Memory B cell (primary cell): ENCODE measurements at places on chromosomes 1 and 21.

GRCh38 chr1:57638239-57638638 lies 214.4 kb upstream of the DAB1 start:
- no peak overlapping the region for H3K27ac ChIP-seq
- H3K36me3 ChIP-seq = no peaks in the 10 kb centered on the region
- peaks cover 8% of the 10 kb centered on the region for H3K27me3 ChIP-seq
- DNase-seq = no peak
- H3K4me3 ChIP-seq = no peak overlapping the region
- H3K4me1 ChIP-seq = no peaks in the 10 kb centered on the region

DNA sequence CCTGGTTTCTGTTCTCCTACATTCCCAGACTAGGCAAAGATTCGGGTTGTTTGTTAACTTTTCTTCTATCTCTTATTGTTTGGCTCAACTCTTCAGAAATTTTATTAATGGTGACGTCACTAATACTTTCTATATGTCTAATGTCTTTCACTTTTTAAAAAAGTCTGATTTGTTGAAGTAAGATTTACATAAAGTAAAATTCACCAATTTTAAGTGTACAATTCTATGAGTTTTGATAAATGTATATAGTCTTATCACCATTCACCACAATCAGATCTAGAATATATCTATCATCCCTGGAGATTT lies 27.8 kb downstream of the EXTL2 start:
- no peak overlapping the region for H3K27ac ChIP-seq
- no peak for DNase-seq
- H3K36me3 ChIP-seq = no peaks in the 10 kb centered on the region
- H3K27me3 ChIP-seq = no peaks in the 10 kb centered on the region
- no peak overlapping the region for H3K4me3 ChIP-seq

- no peak for DNase-seq
- no peak within 1 kb of the TSS for H3K4me3 ChIP-seq
- no peaks in the 10 kb centered on the region for H3K36me3 ChIP-seq
- H3K27ac ChIP-seq = no peak within 1 kb of the TSS
- no peaks in the 10 kb centered on the region for H3K4me1 ChIP-seq
- H3K27me3 ChIP-seq = peaks cover 9% of the 10 kb centered on the region
Measured at GRCh38 chr1:115337633-115338456, at the start of gene NGF. Gene NGF, minus strand, starts transcription at chr1:115338249. Its CDS starts 51,454 bp downstream, at chr1:115286795.

- H3K4me1 ChIP-seq = peaks cover 4% of the 10 kb centered on the region
- DNase-seq = no peak
- H3K4me3 ChIP-seq = no peak overlapping the region
- H3K27me3 ChIP-seq = peaks cover 4% of the 10 kb centered on the region
- peak overlapping the region; percentile 28 for H3K27ac ChIP-seq
- H3K36me3 ChIP-seq = no peaks in the 10 kb centered on the region
Measured at GRCh38 chr1:25088946-25089345, 143.4 kb downstream of the SYF2 start.

GRCh38 chr1:3064296-3064850 lies 4.6 kb upstream of the PRDM16 start:
- H3K27ac ChIP-seq = no peak overlapping the region
- peaks cover 6% of the 10 kb centered on the region for H3K27me3 ChIP-seq
- H3K4me3 ChIP-seq = no peak overlapping the region
- H3K4me1 ChIP-seq = no peaks in the 10 kb centered on the region

DNA sequence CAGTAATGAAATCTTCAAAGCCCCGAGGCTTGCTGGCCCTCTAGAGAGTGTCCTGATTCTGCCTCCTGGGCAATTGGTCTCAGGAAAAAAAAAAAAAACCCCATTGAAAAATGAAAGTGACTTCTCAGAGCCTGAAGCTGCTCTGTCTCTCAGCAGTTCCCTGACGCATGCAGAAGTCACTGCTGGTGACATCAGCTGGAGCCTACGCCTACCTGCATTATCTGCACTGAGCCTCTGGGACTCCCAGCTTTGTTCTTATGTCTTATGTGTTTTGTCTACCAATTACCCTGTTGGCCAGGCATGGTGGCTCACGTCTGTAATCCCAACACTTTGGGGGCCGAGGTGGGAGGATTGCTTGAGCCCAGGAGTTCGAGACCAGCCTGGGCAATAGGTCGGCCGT lies 10.1 kb upstream of the SLC25A33 start:
- H3K36me3 ChIP-seq = no peaks in the 10 kb centered on the region
- no peak overlapping the region for H3K27ac ChIP-seq
- no peak for DNase-seq
- H3K4me1 ChIP-seq = peaks cover 8% of the 10 kb centered on the region
- no peaks in the 10 kb centered on the region for H3K27me3 ChIP-seq

- H3K36me3 ChIP-seq = no peaks in the 10 kb centered on the region
- no peak for DNase-seq
- H3K4me3 ChIP-seq = no peak overlapping the region
- no peak overlapping the region for H3K27ac ChIP-seq
- peaks cover 9% of the 10 kb centered on the region for H3K4me1 ChIP-seq
Measured at GRCh38 chr1:56065729-56066128, 513.6 kb downstream of the PLPP3 start.

DNA sequence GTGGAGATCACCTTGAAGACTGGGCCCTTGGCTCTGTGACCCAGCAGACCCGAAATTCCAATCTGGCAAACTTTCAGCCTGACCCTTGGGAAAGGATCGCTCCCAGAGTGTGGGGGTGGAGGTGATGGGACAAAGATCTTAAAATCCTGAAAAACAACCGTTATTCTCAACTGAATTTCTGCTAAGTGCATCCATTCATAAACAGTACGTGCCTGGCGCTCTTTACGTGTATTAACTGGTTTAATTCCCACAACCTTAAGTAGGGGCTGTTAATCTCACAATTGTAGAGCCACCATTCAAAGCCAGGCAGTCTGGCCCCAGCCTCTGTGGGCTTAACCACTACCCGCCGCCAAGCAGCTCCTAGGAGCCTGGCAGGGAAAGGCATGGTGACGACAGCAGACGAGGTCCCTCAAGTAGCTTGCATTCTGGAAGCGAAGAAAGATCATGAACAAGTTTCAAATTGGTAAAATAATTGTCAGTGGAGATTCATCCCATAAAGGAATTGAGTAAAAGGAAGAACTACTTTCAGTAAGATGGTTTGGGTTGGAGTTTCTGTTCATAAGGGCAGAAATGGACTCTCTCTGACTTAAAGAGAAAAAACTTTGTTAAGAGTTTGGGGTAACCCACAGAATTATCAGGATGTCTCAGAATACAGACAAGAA lies 11.4 kb upstream of the RGS16 start:
- H3K4me1 ChIP-seq = peaks cover 24% of the 10 kb centered on the region
- DNase-seq = no peak
- H3K4me3 ChIP-seq = peak overlapping the region; percentile 80
- H3K36me3 ChIP-seq = peaks cover 3% of the 10 kb centered on the region
- peaks cover 4% of the 10 kb centered on the region for H3K27me3 ChIP-seq

DNA sequence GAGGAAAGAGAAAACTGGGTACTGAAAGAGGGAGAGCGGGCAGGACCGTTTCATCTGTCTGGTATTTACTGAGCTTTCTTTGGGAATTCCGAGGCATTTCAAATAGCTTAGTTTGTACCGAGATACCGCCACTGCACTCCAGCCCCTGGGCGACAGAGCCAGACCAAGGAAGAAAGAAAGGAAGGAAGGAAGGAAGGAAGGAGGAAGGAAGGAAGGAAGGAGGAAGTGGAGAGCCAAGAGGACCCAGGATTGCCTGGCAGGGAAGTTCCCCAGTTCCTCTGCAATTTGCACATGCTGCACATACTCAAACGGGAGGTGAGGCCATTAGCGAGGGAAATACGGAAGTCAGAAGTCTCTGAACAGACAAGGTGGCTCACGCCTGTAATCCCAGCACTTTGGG lies 961 bp upstream of the FUCA1 start:
- peaks cover 9% of the 10 kb centered on the region for H3K36me3 ChIP-seq
- no peaks in the 10 kb centered on the region for H3K27me3 ChIP-seq
- peak overlapping the region; percentile 58 for H3K27ac ChIP-seq
- peaks cover 23% of the 10 kb centered on the region for H3K4me1 ChIP-seq
- H3K4me3 ChIP-seq = peak overlapping the region; percentile 83

DNA sequence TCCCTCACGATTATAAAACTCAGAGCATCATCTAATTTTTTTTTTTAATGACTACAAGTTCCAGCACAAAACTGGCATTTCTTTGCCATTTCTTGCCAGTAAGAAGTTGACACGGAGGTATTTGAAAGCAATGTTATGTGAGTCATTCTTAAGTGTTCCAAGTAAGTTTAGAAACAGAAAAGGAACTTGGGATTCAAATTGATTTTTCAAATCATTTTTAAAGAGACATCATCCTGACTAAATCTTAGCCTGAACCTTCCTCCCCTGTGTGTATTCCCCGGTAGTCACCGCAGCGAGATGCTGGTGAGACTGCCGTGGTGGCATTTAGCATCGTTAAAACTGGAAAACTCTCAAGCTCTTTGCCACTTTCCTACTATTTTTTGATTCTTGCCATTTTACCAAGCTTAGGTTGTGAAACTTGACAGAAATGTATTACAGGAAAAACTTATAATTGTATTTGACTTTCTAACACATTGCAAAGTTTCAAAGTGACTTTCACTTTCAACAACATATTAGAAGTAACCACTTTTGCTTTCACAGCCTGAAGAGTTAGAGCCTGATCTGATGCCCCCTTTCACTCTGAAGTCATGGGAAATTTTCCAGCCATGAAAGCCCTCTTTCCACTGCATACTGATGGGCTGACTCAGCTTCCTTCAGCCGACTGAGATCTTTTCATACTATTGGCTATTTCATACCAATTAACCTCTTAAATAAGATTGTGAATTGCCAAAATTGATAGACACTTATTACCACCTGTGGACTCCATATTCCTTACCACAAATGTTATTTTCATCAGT lies 61.4 kb downstream of the OLFML2B start:
- DNase-seq = no peak
- H3K4me3 ChIP-seq = peak overlapping the region; percentile 86
- H3K27me3 ChIP-seq = no peaks in the 10 kb centered on the region

- H3K4me3 ChIP-seq = peak overlapping the region; percentile 40
- peaks cover 17% of the 10 kb centered on the region for H3K4me1 ChIP-seq
- H3K36me3 ChIP-seq = no peaks in the 10 kb centered on the region
Measured at GRCh38 chr21:38830671-38831525, 25.2 kb downstream of the ETS2 start.

DNA sequence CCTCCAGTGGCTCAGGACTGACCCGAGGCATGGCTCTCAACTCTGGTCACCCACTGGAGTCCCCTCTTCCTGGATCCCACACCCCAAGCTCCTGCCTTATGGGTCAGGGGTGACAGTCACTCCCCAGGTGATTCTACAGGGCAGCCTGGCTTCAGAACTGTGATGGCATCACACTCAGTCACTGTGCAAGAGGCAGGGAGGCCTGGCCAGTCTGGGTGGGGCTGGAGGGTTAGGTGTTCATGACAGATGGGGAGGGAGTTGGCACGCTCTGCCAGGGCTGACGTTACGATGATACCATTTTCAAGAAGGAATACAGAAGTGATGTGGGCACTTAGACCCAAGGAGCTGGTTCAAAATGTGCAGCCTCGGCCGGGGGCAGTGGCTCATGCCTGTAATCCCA lies 25.2 kb upstream of the ABCG1 start:
- no peak for DNase-seq
- no peak overlapping the region for H3K27ac ChIP-seq
- no peaks in the 10 kb centered on the region for H3K36me3 ChIP-seq
- H3K27me3 ChIP-seq = no peaks in the 10 kb centered on the region

DNA sequence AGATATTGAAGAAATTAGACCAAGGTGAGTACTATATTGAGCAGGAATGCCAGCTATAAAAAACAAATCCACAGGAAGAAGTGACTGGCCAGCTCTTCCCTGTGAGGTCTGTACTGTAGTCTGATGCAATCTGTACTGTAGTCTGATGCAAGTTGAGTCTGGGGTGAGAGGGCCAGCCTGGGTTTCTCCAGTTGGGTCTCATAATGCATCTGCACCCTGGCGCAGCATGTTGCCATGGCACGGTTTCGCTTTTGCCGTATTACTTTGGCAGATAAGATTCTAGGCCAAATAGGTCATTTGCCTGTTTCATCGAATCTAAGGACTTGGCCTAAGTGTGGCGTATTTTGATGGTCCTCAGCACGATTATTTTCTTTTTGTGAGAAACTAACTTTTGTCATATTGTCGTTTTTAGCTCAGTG lies 24.4 kb upstream of the PGD start:
- peaks cover 19% of the 10 kb centered on the region for H3K36me3 ChIP-seq
- no peak overlapping the region for H3K27ac ChIP-seq
- no peak overlapping the region for H3K4me3 ChIP-seq
- no peaks in the 10 kb centered on the region for H3K27me3 ChIP-seq
